Urinary bladder (tissue), 4 donors: ENCODE measurements at places on chromosomes 1 and 21. TPM values are rescaled to one million over a fixed set of nuclear protein-coding genes. Genes with fewer than 3 reads are reported as not detected.

Gene FAM163A
- total RNA-seq = 0.53 TPM

Gene TMEM54
- total RNA-seq = 12.8 TPM

- no peak for DNase-seq
Observed at GRCh38 chr1:54742282-54742681, 22.0 kb downstream of the PARS2 start.

GRCh38 chr1:203424285-203424684 lies 51.3 kb upstream of the PRELP start:
- DNase-seq = no peak

Gene LIPI
- not detected for total RNA-seq

DNA sequence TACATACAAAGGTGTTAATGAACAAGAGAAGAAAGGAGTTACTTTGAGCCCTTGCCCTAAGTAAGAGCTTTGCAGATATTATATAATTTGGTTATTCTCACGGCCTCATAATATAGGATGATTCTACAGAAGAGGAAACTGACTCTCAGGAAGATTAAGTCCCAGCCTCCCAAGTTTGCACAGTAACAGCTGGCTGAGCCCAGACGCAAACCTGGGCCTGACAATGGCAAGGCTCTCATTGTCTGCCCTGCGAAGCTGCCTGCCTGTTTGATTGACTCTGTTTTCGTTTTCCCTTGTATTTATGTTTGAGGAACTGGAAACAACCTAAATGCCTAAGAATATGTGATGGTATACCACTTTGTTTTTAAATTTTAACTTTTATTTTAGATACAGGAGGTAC lies 76.2 kb upstream of the PGBD5 start:
- DNase-seq = no peak

Gene SAMD11
- total RNA-seq = 18.1 TPM
